ENCODE measurements at places on chromosomes 1 and 21.

GRCh38 chr1:99781798-99782197 is 15.4 kb upstream of the FRRS1 start:
- DNase-seq = no peak

DNA sequence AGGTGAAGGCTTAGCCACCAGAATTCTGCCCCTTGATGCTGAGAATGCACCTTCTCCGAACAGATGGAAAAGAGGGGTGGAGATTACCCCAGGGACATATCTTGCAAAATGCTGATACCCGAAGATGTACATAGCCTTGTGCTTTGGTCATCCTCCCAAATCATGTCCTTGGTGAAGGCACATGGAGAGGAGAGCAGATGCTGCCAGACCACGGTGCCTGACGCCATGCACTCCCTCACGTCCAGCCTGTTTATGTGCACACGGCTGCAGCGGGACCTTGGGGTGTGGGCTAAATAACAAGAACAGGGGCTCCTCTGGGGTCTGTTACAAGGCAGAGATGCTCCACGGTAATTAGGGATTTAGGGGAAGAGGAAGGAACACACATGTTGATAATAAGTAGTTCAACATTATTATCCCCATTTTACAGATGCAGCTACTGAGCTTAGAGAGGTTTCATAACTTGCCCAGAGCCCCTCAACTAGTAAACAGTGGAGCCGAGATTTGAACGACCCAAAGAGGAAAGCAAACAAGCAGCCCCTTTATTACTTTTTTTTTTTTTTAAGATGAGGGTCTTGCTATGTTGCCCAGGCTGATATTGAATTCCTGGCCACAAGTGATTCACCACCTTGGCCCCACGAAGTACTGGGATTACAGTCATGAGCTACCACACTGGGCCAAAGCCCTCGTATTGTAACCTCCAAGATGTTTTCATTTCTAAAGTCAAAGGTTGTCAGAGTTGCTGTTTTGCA is 12.9 kb downstream of the EPHX1 start:
- no peak for DNase-seq

DNA sequence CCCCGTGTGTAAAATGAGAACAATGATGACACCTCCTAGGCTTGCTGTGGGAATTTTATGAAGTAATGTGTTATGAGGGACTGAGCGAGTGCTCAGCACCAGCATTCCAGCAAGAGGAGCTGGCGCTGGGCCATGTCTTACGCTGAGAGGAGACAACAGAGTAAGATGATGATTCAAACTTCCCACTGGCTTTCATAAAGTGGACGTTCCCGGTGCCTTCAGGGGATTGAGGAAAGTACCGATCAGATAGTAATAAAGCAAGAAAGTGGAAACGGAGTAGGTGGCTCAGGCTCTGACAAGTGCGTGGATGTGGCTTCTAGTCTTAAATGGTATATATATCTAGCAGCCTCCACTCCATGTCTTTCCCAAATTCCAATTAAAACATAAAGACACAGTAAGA is 23.8 kb downstream of the EPHA10 start:
- DNase-seq = no peak

DNA sequence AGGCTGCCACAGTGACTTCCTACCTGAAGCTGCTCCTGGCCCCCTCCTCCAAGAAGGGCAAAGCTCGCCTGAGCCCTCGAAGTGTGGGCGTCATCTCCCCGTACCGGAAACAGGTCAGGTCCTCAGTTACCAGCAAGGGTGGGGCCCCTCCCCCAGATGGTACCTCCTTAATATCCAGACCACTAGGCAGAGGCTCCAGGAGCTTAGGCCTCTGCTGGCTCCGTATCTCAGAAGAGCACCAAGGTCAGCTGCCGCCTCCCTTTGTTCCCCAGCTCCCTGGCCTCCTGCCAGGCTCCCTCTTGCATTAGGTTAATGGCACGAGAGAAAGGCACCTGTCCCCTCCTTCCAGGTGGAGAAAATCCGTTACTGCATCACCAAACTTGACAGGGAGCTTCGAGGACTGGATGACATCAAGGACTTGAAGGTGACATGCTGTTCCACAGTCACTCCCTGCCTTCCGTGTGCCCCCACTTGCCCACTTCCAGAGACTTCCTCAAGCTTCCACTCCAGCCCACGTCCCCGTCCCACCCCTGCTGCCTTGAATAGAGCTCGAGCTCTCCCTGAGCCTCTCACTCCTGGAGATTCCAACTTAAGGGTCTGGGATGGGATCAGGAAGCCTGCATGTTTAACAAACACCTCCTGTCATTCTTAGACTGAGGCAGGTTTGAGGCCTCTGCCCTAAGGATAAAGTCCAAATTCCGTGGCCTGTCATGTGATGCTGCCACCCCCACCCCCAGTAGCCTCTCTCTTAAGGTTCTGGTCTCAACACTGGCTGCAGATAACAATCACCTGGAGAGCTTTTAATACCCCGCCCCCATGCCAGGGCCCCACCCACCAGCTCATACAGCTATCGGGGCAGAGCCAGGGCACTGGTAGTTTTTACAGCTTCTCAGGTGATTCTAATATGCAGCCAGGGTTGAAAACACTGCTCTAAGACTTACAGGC is 8.3 kb downstream of the RHOC start:
- no peak for DNase-seq

GRCh38 chr1:152111515-152111968 is 3.7 kb downstream of the TCHH start:
- no peak for DNase-seq

- no peak for DNase-seq
Observed at GRCh38 chr1:239944666-239945065, 147.0 kb upstream of the FMN2 start.

All from T follicular helper cell (primary cell).